RWPE2 (cell line): ENCODE measurements at places on chromosomes 6 and 20.

- DNase-seq = no peak
These were observed 386.9 kb downstream of the CDH4 start for GRCh38 chr20:61638802-61639585.

DNA sequence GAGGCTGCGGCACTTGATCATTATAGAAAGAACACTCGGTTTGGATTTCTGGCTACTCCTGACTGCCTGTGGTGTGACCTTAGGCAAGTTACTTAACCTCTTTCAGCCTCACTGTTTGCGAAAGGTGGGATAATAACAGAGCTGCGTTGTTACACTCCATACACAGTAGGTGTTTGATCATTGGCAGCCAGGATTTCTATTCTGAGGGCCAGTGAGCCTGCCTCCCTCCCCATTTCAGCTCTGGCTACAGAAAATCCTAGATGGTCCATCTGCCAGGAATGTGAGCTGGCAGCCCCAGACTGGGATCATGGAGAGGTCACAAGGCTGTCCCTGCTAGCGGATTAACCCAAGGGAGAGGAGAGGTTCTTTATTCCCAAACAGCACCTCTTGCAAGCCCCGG, 2.7 kb downstream of the KCNB1 start:
- no peak for DNase-seq

- DNase-seq = no peak
These were observed 2.0 kb downstream of the LY86 start for GRCh38 chr6:6590530-6590929.

DNA sequence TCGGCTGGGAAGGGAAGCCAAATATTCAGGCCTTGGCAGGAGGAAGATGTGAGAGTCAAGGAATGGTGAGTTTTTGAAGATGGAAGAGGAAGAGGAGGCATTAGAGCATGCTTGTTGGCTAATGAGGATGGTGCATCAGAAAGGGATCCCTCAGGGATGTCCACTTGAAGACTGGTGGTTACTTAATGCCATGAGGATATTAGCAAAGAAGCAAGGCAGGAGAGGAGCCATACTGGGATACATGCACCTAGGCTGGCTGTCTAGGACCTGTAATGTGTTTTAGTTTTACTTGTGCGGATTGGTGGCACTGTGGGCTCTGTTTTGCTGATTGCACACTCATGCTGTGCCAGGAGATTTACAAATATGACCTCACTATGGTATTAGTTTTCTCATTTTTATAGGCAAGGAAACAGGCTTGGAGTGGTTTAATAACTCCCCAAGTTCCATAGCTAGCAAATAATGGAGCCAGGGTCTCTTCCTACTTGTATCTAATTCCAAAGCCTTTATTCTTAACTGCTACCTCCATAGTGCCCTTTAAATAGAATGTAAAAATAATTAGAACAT, 37.8 kb downstream of the NCOA7 start:
- no peak for DNase-seq

GRCh38 chr6:51842804-51843378, 244.5 kb downstream of the PKHD1 start:
- no peak for DNase-seq

DNA sequence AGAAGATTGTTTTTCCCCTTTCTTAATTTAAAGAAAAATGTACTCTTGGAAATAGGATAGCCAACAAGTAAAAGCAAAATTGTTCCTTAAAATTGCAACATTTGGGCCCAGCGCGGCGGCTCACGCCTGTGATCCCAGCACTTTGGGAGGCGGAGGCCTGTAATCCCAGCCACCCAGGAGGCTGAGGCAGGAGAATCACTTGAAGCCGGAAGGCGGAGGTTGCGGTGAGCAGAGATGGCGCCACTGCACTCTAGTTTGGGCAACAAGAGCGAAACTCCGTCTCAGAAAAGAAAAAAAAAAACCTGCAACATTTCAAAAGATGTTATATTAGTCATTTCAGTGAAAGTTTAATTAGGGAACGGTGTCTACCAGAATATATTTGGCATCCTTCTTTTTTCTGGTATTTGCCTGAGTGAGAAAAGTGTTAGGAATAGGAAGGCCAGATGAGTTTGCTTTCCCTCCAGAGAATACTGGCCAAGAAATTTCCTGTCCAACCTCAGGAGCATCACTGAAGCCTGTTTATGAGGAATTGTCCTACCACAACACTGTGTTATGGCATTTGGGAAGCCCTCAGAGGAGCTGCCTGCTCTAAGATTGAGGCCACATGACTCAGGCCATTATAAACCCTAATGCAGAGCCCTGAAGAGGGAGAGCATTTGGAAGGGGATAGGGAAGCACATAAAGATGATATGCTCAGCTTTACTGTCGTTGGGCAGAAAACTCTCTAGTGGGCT, 1.2 kb upstream of the GJA1 start:
- DNase-seq = no peak

DNA sequence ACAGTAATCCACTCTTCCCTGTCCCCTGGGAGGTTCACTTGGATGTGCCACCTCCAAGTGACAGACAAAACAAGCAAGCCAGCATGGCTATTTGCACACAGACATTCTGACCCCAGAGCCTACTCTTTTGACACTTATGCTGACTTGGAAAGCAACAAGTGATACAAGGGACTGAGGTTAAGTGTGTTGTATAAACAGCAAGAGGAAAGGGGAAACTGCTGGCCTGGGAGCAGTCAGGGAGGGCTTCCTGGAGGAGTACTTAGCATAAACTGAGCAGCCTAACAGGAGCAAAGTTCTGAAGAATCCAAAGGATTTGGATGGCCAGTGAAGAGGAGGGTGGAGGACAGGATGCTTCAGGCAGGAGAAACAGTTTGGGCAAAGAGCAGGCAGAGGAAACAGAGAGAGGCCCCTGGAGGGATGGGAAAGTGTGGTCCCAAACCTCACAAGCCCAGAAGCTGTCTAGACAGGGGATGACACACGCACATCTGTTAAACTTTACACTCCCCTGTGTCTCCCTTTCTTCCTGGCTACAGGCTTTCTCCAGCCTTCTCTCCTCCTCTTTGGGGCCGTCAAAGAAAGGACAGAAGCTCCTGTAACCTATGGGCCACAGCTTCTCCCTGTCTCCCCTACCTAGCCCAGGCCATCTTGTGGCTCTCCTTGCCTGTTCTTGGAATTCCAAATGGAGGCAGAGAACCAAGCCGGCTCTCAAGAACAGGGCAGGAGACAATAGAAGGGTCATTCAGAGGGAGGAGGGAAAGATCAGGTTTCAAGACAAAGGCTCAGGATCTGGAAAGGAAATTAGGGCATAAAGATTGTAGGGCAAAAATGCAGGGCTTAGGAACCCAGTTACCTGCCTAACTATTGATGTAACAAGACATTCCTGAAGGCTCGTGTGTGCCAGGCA, 19.3 kb downstream of the SULF2 start:
- DNase-seq = no peak

GRCh38 chr6:125750692-125751333, 1.4 kb downstream of the HEY2 start:
- DNase-seq = no peak

DNA sequence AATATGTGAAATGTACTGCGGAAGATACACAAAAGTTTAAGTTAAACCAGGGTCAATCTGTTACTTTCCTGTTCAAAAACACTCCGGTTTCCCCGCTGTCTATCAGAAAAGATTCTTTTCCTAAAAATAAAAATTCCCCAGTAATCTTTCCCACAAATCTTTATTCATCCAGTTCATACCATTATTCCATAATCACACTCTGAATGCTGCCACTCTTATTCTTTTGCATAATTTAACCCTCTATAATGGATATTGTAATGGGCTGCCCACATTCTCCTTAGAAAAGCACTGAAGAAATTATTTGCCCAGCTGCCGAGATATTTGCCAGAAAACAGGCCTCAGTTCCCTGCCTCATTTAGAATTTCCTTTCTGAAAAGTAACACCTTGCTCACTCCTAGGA, 68.6 kb downstream of the EPHA7 start:
- no peak for DNase-seq

DNA sequence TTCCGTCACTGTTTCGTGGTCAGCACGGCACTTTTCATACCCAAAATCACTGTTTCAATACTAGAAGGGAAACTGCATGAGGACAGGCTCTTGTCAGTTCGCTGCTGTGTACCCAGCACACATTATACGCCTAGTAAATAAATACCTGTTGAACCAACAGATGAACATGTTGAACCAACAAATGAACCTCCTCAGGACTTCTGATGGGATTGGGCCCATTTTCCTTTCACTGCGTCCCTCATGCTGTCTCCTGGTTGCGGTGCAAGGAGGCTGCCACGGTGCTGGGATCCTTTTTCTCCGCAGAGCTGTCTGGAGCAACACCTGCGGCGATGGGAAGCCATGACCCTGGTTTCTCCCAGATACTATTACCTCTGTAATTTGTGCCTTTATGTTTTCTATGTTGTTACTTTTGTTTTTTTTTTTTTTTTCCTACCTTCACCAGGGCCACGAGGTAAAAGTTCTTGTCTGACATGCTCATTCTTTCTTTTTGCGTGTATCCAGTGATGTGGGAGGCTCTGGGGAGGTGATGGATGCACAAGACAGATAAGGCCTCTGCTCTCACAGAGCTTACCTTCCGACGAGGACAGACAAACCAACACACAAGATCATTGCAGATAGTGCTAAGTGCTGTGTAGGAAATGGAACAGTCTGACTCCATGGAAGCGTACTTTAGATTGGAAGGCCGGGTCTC, 1.1 kb downstream of the VAPB start:
- DNase-seq = no peak

DNA sequence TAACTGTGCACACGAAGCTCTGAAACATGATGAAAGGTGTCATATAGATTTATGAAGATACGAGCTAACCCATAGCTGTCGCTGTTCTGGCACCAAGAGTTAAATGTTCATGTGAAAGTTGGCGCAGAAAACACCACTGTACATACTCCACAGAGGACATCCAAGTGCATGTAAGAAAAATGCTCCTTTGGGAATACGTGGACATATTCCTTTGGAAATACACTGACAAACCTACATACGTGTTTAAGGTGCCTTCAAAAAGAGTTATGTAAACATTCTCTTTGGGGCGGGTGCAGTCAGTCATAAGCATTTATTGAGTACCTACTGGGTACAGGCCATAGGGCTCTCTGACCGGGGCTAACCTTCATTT, 723 bp upstream of the ARID1B start:
- no peak for DNase-seq

DNA sequence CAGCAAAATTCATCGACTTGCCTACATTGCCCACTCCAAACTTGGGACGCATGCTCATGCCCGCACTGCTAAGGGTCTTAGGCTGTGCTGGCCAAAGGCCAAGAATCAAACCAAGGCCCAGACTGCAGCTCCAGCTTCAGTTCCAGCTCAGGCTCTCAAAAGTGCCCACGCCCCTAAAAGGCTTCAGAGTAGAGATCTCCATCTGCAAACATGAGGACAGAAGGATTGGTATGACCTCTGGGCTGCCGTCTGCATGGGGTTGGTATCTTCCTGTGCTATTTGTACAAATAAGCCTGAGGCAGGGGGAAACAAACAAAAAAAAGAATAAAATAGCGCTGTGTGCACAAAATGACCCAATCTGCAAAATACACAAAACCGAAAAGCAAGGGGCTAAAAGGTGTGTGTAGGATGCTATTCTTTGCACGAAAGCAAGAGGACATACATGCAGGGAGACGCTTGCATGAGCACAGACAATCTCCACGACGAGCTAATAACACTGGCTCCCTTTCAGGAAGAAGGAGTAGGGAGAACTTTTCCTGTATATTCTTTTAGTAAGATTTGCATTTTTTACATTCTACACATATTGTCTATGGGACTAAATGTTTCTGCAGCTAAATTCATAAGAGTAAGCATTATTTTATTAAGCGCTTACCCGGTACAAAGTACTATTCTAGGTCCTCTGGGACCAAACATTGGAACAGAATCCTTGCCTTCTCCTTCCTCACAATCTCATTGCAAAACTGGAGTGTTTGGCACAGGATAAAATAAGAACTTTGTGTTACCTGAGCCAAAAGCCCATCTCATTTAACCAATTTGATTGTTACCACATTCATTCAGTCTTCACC, 33.1 kb downstream of the ATP9A start:
- DNase-seq = no peak

DNA sequence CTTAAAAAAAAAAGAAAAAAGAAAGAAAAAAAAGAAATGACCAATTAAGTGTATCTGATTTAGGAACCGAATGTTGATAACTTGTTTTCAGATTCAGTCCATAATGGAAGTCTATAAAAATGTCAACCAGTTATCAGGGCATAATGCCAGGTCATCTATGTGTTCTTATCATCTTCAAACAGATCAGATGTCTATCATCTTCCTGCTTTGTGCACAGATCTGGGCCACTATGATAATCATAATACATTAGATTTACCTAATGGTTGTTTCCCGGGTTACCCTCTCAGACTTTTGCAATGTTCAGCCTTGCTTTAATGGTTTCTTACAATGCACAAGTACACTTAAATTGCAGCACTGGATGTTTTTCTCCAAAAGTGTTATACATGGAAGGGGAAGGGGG, 100.6 kb downstream of the NKAIN2 start:
- no peak for DNase-seq

DNA sequence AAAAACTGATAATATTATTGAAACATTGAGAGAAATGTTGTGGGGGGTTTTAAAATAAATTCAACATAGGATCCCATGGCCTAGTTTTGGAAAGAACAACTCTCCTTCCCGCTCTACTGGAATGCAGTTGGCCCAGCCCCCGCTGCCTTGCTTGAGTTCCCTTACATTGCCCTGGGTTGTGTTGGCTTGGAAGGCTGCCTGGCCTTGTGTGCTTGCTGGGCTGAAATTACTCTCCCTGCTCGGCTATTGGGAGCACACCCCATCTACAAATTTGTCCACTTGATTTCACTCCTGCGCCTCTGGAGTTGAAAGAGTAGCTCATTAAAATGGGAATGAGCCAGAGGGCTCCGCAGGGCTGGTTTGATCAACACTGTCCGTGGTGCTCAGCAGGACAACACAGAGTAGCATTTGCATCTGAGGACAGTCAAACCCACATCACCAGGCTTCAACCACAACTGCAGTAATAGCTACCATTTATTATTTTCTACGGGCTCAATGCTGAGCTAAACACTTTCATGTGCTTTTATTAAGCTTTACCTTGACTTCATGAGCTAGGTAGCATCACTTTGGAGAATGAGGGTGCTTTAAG, 35.2 kb downstream of the DOK5 start:
- DNase-seq = no peak

GRCh38 chr6:11672669-11673068, 105.9 kb downstream of the ADTRP start:
- DNase-seq = no peak

- DNase-seq = no peak
These were observed 442.4 kb upstream of the SOX4 start for GRCh38 chr6:21151119-21151518.

GRCh38 chr6:35258858-35259193, 709 bp upstream of the ZNF76 start:
- DNase-seq = no peak

DNA sequence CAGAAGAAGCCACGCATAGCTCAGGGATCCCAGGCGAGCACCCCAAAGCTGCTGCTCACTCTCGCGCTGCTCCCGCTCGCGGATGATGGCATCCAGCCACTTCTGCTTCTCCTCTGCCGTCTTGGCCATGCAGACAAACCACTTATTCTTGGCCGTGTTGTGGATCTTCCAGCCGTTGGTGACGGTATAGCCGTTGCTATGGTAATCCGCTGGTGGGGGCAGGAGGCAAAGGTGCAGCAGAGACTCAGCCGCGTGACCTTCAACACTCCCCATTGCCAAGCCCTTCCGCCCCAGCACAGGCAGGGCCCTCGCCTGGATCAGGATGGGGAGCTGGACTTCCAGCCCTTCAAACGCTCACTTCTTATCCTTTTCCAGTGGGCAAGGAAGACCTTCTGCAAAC, 136.9 kb downstream of the PREX1 start:
- DNase-seq = no peak

GRCh38 chr6:4289770-4290320, 154.5 kb upstream of the ECI2 start:
- DNase-seq = no peak

- DNase-seq = no peak
These were observed 194.9 kb upstream of the SMLR1 start for GRCh38 chr6:130632277-130632676.
